ENCODE measurements at places on chromosomes 7 and 10.

DNA sequence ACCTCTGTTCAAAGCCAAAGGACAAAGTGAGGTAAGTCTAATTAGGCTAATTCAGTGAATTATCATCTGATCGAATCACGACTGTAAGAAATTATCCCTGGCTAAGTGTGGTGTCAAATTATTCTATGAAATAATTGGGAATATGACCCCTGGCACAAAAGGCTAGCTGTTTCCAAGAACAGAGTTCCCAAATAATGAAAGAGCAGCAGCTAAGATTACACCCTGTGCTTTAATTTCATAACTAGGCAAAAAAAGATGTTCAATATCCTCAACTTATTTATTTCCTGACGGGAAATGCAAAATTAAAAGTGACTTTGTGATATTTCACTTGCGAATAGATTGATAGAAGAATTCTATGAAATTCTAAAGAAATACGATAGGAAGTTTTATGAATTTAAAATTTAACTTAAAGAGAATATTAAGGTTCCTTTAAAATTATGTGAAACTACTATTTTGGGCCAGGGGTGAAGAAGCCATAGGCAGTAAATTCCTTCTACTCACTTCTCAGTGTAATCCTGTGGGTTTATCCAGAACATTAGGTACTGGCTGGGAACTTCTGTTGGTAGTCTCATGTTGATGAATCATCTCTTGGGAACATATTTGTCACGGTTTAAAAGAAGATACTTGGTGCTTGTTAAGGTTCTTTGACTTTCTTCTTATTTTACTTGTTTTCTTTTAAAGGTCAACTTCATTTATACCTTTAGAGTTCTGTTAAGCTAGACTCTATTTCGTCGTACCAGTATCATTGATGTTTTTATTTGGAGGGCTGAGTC lies 148.5 kb downstream of the POLR1F start:
- DNase-seq = no peak

- DNase-seq = no peak
Observed at GRCh38 chr7:44163591-44163990, 22.5 kb upstream of the MYL7 start.

GRCh38 chr10:129057856-129058663 lies 409.0 kb upstream of the MGMT start:
- DNase-seq = peak; percentile 43

DNA sequence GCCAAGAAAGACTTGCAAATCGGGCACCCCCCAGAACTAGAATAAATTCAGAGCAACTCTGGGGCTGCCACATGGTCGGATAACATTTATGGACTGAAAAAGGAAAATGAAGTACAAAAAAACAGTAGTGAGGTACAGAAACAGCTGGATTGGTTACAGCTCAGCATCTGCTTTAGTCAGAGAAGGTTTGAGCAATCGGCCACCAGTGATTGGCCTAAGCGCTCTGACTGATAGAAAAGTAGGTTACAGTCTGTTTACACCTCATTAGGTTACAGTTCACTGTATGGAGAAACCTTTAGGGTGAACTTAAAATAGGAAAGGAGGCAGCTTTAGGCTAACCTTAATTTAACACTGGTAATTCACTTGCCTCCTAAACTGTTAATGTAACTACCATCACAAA lies 102.0 kb upstream of the DKK1 start:
- no peak for DNase-seq

DNA sequence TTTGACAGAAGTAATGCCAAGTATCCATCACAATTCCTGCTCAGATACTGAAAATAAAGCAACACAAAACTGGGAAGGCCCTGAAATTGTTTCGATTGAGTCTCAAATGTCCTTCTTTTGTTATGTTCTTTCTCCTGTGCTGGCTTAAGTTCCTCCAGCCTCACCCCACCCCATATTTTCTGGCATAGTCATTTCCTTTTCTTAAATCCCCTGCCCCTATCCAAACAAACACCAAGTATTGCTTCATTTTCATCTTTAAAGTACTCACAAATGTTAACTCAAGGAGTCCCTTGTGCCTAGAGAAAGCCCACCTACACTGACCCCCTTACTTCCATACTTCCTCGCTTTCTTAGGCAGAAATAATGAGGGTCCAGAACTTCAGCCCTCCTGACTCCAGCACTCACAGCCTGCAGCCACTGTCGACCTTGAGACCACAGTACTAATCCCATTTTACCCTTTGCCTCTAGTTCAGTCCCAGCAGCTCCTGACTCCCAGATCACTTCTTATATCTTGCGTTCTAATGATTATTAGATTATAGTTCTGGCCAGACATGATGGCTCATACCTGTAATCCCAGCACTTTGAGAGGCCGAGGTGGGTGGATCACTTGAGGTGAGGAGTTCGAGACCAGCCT lies 73.2 kb upstream of the ST8SIA6 start:
- DNase-seq = no peak

DNA sequence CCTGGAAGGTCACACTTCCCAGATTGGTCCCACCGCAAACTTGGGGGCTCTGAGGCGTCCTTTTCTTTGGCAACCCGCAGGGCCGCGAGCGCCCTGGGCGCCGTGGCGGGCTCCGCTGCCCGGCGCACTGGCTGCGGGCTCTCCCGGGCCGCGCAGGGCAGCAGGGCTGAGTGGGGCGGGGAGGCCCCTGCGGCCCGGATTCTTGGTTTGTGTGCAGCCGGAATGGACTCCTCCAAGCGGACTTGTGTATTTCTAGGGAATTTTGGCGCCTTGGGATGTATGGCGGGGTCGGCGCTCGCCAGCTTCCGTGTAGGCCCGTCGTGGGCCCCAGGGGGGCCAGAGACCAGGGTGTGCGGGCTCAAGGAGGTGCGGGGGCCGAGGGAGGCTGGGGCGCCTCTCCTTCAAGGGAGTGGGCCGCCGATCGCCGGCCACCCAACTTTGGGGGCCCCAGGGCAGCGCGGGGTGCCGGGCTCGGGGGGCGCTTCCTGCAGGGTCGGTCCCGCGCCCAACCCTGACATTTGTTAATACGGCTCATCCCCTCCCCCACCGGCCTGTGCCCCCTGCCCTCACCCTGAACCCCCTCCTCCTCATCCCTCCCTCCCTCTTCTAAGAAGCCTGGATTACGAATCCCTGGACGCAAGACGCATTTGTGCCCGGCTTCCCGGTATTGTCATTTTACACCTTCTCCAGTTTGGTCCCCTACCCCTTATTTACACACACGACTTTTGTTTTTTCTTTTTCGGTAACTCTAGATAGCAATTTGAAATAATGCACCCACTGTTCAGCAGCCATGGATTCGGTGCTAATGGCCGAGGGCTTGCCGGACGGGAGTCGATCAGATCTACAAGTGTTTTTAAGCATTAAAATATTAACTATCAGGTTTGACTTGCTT lies 2.5 kb downstream of the TCF7L2 start:
- DNase-seq = no peak

- peak; percentile 93 for DNase-seq
Observed at GRCh38 chr7:65006094-65006992, at the start of gene ERV3-1. ERV3-1 (minus strand) TSS chr7:65006687; CDS start chr7:64993026, 13,661 bp downstream.

- no peak for DNase-seq
Observed at GRCh38 chr10:61321041-61321857, 131.9 kb downstream of the TMEM26 start.

DNA sequence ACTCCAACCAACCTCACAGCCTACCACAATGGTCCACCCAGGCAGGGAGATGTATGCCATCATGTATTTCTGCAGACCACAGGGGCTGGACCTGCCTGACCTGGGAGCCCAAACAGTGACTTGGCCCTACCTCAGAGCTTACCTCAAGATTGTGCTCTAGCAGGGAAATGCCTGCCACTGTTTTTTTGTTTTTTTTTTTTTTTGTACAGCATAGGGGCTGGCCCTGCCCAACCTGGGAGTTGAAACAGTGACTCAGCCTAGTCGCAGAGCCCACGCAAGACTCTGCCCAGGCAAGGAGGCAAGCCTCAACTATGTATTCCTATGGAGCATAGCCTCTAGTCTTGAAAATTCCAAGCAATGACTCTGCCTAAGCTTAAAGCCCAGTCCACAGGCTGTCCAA lies 39.3 kb upstream of the CDK6 start:
- DNase-seq = no peak

DNA sequence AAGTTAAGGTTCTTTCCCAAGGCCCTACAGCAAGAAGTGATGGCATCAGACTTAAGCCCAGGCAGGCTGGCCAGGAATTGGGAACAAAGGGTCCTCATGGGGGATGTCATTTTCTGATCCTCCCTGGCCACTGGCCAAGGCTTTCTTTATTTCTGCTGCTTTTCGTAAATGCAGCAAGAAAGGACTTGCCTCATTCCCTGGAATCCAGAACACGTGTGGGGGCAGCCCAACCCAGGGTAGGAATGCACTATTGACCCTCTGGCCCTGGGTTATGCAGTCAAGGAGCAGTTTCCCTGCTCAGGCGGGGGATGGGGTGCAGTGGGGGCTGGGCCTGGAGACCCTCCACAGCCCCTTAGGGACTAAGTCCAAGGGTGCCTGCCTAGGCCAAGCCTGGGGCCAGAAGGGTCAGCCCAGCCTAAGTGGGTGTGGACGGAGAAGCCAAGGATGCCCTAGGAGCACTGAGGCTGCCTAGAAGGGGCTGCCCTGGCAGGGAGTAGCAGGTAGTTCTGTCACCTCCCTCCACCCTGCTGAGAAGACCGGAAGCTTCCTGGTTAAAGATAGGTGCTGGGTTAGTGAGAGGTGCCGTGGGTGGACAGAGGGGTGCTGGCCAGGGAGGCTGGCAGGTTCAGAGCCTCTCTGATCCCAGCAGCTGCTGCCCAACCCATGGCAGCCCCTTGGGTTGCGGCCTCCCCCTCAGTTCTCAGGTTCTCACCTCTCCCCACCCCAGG lies 179.2 kb downstream of the SH3PXD2A start:
- DNase-seq = no peak

DNA sequence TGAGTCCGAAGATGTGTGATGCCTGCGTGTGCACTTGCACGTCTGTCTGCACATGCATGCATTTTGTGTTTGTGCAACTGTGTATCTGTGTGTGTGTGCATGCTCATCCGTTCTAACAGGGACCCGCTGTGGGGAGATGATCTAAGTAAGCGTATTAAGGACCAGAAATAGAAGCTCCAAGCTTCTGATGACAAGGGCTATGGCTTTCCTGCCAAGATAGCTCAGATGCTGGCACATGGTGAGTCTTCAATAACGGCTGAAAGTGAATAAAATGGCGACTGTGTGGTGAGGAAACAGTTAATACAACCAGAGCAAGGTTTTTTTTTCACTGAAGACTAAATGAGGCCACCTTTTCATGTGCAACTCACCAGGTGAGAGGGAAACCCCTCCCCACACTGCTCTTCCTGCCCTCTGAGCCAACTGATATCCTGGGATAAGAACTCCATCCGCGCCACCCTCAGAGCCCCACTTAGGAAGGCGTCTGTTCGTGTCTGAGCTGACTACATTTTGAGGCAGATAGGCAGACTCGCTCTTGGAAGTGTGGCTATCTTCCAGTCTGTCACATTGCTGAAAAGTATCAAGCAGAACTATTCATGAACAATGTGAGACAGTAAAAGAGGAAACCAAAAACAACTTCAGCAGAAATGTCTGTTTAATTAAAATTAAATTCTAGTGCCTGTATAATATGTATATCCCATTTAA lies 47.4 kb upstream of the TCERG1L start:
- DNase-seq = no peak

- DNase-seq = no peak
Observed at GRCh38 chr10:23338886-23339285, 5.7 kb downstream of the C10orf67 start.
